Inflammatory macrophage treated with lipopolysaccharide for 4 hours (primary cell): ENCODE measurements at places on chromosomes 13 and 19.

GRCh38 chr19:48695743-48696352, at the start of gene FUT2:
TSS of gene FUT2 (plus strand) at chr19:48695971. CDS start at chr19:48702957, 6,986 bp downstream.
- no peak for DNase-seq

DNA sequence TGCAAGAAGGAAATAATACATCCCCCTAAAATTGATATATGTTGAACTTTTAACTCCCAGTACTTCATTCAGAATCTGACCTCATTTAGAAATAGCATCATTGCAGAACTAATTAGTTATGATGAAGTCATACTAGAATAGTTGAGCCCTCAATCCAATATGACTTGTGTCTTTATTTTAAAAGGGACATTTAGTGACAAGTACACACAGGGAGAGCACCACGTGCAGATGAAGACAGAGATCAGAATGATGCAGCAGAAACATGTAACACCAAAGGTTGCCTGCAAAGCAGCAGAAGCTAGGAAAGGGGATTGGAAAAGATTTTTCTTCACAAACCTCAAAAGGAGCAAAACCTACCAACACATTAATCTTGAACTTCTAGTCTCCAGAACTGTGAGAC, 2602.5 kb downstream of the PCDH9 start:
- DNase-seq = no peak

DNA sequence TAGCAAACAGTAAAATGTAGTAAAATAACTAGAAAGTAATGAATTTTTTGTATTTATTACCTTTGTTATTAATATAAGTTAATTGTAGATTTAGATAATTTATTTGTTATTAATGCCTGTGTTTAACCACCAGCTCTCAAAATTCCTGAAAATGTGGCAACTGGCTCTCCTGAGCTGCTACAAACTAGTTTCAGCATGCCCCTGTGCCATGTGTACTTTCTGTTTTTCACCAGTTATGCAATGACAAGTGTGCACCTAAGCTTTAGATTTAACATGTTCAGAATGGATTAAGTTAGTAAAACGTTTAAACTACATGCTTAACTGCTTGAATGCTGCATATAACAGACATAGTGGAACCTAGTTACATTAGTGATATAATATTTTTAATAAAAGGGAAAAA, 88.1 kb downstream of the POSTN start:
- DNase-seq = no peak

- DNase-seq = no peak
Measured at GRCh38 chr19:2039089-2039958, 11.7 kb downstream of the MKNK2 start.

GRCh38 chr13:43306372-43306771, 283.0 kb downstream of the DNAJC15 start:
- no peak for DNase-seq

GRCh38 chr19:30350692-30351663, 21.2 kb upstream of the ZNF536 start:
- no peak for DNase-seq

DNA sequence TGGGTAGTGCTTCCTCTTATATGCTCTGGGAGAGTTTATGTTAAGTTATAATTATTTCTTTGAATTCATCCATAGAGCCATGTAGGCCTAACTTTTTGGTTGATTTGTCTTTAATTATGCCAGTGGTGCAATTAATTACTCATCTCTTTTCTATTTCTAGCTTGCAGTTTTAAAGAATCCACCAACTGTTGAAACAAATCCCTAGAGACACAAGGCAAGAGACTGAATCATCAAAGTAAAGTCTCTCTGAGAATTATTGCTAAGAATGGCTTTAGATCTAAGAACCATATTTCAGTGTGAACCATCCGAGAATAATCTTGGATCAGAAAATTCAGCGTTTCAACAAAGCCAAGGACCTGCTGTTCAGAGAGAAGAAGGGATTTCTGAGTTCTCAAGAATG, 5.9 kb upstream of the ZNF551 start:
- no peak for DNase-seq

DNA sequence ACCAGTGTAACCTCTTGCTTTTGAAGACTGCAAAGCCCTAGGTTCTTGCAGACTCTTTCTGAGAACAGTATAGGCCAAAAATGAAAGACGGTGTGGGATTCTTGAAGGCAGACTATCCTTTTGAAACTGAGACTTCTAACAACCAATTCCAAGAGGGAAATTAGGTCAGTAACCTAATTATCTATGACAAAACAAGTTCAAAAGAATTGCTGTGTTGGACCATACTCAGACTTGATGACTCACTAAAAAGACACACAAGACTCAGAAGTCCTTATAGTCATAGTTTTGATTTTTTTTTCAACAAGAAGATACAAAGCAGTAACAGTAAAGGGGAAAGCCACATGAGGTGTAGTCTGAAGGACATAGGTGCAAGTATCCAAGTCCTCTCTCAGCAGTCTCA, 624.0 kb upstream of the GPC6 start:
- DNase-seq = no peak

DNA sequence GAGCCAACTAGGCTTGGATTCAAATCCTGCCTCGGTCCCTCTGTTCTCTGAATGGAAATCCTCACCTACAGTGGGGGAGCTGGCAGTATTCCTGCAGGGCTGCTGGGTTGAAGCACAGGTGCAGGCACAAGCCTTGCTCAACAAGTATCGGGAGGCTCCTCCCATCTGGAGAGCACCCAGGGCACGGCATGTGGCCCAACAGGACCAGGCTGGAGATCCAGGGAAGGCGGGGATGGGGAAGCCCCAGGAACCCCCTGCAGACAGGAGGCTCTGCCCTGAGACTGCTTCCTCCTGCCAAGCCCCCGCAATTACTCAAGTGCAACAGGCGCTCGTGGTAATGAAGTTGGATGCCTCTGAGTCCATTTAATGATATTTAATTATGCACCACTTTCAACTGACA, 128.0 kb upstream of the VSTM2B start:
- no peak for DNase-seq

- no peak for DNase-seq
Measured at GRCh38 chr13:82370316-82370715, 1512.0 kb downstream of the SLITRK1 start.

- no peak for DNase-seq
Measured at GRCh38 chr19:17092696-17093095, 17.1 kb downstream of the MYO9B start.

DNA sequence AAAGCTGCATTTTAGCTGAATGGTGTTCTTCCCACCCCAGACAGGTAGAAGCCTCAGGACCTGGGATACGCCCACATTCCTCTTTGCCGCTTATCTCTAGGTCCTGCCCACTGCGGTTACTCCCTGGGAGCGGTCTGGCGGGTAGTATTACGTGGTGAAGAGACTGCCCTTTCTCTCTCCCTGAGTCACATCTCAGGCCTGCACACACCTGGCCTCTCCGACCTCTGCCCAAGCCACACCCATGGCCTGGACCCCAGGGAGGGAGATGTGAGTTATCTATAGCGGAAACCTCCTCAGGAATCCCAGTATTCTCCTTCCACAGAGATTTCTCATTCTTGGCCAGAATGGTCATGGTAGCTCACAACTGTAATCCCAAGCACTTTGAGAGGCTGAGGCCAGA, 17.3 kb downstream of the RHPN2 start:
- DNase-seq = no peak

DNA sequence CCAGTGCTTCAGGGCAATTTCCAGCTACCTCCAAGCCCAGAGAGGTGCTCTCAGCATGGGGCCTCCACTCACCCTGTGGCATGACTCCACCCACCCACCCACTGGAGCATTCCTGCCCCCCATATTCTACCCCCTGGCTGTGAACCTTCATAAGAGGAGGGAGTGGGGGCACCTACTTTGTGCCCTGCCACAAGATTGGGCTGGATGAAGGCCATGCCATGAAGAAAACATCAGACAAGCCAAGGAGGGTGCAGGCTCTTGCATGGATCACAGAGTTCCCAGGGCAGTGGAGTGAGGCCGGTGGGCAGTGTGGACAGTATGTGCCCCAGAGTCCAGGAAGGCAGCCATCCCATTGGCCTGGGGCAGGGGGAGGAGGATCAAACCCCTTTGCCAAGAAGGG, 97.8 kb downstream of the UQCRFS1 start:
- DNase-seq = no peak

GRCh38 chr13:36981156-36981743, 17.9 kb downstream of the ALG5 start:
- DNase-seq = peak; percentile 66

GRCh38 chr19:17393914-17394313, at the start of gene CCDC194:
TSS of gene CCDC194 (minus strand) at chr19:17394196. CDS start at chr19:17394158, 38 bp downstream.
- no peak for DNase-seq
